ENCODE measurements at places on chromosomes 12 and 14.

- DNase-seq: no peak
Measured at GRCh38 chr14:104307627-104308401, 169.4 kb downstream of the KIF26A start.

DNA sequence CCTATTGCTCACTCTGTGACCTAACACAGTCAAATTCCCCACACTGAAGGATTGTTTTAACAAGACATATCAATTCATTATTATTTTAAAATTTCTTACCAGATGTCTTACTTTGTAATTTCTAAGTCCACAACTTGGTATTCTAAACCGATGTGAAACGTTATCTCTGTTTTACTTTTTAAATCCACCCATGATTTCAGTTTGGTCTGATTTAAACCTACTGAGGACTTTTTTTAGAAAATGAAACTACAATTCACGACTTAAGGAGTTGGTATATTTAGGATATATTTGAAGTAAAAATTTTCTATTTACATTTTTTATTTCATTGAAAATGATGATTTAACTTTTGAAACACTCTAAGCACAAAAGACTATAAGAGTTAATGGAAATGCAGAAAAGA lies 35.1 kb upstream of the GRIP1 start:
- no peak for DNase-seq

- DNase-seq: no peak
Measured at GRCh38 chr12:50488801-50489200, 16.0 kb upstream of the DIP2B start.

DNA sequence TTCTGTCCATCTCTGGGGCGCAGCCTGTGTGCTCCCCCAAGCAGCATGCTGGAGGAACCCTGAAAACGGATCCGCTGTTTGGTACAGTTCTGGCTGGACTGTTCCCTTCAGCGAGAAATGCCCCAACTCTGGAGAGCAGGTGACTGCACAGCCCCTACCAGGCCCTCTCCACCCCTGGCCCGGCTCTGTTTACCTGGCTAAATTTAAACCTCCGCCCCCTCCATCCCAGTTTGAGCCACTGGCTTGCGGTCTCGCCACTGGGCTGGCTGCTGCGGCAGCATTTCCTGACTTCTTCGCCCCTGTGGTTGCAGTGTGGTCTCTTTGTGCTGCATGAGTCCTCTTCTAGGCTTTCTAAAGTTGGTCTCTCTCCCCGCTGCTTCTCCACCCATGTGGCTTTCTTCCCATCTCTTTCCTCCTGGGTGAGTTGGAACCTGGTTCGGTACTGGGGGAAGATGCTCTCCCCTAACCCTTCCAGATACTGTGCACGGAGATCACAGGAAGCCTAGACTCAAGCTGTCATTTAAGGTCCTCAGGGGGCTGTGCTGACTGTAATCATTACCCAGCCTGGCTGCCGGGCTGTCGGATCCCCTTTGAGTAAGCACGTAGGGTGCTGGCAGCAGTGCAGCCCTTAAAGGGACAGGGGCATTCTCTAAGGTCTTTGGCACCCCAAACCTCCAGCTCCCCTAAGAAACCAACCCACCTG lies 60.6 kb downstream of the FBXL14 start:
- DNase-seq: no peak

DNA sequence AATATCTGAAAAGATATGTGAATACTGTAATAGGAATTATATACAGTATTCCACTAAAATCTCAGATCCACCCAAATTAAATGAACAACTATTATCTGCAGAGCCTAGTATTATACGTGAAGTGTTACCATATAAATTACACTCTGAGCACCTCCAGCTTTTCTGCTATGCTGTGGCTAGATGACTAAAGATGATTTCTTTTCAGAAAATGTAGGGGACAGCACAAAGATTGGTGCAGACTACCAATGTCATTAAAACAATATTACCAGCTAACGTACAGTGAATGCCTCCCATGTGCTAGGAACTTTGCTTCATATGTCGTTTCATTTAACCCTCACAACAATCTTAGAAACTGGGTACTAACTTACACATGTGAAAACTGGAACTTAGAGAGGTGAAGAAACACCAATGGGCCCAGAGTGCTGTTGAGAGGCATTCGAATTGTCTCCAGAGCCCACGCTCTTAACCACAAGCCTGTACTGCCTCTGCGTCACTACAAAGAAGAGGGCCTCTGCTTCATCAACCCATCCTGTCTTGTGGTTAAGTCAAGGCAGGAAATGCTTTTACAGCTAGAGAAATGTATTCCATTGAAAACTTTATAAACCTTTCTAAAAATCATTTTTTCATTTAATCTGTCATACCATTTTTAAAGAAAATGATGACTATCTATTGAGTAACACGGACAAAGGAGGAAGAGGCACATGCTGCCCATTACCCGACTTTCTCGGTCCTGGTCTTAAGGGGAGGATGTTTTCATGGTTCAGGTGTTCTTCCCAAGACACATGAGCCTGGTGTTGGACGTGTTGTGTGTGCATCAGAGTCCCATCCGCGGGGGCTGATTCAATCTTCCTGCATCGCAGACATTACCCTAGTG lies 1.3 kb downstream of the GPR65 start:
- DNase-seq: no peak

- no peak for DNase-seq
Measured at GRCh38 chr14:56088941-56089340, 29.3 kb upstream of the PELI2 start.

DNA sequence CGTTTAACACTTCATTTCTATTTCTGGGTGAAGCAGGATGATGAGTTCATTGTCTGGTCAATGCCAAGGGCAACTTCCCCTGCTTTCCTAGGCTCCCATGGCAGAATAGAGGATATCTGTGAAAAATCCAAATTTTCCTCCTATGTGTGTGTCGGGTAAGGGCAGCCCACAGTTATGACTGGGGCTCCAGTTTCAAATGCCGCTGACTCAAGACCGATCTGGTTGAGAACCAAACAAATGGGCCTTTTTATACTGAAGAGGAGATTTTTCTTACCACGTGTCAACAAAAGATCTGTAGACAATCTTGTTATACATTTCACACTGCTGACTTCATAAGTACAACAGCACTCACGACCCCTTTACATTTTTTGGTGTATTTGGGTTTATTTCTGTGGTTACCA lies 120.8 kb downstream of the CHST11 start:
- DNase-seq: no peak

DNA sequence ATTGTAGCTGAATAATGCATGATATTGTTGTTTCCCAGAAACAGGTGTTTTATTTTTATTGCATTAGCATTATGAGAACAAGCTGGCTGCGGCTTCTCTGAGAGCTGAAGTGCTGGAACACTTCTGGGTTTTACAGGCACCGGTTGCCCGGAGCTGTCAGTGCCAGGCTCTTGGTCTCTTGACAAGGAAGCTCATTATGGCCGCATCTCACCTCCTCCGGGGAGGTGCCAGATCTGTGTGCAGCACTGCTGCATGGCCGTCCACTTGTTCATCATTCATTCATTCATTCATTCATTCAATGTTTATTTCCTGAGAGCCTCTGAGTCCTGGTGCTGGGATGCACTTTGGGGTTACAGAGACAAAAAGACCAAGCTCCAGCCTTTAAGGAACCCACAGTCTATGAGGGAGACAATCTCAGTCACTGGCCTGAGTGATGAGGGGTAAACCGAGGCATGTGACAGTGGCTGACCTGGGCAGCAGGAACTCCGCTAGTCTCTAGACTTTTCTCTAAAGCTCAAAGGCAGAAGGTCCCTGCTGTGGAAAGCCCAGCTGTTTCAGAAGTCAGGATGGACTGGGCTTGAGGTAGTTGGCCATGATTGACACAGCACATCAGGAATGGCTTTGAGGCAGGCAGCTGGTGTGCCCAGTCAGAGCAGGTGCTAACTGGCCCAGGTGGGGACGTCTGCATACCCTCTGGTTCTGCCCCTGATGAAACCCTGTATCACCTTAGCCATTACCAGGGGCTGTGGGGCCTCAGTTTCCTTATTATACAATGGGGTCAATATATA lies 181.0 kb downstream of the ADGRD1 start:
- no peak for DNase-seq

GRCh38 chr14:89614009-89614691 lies 197.1 kb upstream of the FOXN3 start:
- no peak for DNase-seq

DNA sequence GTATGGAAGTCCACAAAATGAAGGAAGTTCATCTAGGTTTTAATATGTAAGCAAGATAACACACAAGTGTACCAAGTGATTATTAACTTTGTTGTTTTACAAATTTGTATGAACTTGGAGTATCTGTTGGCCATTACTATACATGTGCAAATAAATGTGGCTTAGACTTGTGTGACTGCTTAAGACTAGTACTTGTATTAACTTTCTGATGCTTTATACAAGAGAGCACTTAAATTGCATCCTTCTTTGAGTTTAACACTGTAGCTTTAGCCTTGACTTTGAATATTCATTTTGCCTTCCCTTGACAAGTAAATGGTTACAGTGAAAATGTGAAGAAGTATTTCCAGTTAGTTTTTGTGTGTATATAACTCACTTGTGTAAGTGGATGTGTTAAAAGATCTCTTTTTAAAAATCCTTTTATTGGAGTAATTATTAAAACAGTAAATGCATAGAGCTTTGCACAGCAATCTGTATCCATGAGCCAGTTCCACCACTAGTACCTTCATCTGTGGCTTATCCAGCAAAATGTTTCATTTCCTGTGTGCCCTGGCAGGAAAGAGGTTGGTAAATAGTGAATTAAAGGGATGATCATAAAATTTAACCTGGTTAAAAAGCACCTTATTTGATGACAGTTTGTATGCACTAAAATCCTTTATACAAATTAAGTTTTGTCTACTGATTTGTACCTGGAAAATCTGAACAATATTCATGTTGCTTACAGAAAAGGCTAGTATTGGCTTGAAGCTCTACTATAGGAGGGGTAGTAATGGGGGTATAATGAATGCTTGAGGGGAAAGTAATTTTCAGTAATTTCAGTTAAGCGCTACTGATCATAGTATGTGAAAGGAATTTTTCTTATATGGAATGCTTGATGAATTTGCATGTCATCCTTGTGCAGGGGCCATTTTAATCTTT lies 8.0 kb downstream of the PNN start:
- DNase-seq: no peak

DNA sequence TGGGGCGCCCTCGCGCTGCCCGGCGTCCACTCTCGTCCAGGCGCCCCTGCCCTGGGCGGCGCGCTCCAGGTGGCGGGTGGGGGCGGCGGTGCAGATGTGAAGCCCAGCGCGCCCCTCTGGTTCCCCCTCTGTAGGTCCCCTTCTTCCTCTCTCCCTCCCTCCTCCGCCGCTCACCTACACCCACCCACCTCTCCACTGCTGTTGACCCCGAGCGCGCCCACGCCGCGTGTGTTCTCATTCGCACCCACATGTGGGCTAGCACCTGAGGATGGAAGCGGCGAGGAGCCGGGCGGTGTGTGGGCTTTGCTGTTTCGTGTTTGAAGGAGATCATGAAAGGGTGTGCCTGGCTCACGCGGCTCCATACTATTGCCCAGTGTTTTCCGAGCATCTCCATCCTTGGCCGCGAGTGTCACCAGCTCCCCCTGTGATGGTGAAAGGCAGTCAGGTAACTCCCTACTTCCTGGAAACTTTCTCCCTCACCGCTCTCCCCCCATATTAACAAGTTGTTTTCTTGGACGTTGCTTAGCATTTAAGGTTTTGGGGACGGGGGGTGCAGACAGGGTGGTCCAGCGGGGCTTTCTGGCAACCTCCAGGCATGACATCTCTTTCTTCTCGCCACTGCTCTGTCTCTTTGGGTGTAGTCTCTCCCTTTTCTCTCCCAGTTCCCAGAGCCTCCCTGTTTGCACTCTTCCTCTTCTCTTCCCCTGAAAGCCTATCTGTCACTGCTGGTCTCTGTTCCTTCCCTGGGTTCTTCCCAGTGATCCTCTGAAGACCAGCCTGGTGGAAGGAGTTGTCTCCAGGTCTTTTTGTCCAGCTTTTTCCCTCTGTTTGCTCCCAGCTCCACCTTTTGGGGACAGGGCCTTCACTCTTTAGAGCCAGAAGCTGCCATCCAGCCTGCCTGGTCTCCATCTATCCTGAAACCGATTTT lies 1.6 kb downstream of the CACNA1C start:
- DNase-seq: no peak

DNA sequence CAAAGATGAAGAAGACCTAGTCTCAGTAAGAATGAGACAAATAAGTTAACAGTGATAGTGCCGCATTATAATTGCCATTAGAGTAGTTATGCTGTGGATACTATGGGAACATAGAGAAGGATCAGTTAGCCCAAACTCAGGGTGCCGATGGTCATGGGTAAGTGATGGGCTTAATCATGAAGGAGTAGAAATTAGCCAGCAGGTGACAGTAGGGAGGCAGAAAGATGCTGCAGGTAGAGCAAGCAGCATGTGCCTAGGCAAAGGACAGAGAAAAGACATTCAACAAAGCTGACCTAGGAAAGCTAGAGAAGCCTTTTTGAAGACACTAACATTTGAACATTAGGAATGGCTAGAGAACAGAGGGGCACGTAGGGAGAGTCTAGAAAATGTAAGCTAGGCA lies 30.6 kb upstream of the PTPRQ start:
- no peak for DNase-seq

GRCh38 chr14:77225254-77225653 lies 43.7 kb downstream of the TMEM63C start:
- no peak for DNase-seq

DNA sequence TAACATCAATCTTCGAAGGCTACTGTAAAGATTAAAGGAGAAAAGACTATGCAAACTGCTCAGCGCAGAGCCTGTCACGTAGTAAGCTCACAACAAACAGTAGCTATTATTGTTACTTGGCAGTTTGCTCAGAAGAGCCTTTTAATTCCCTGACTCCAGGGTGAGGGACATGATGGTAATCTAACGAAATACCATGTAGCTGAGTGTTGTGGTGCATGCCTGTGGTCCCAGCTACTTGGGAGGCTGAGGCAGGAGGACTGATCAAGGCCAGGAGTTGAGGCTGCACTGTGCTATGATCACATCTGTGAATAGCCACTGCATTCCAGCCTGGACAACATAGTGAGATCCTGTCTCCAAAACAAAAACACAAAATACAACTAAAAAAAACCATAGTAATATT lies 22.8 kb downstream of the HEBP1 start:
- DNase-seq: no peak

DNA sequence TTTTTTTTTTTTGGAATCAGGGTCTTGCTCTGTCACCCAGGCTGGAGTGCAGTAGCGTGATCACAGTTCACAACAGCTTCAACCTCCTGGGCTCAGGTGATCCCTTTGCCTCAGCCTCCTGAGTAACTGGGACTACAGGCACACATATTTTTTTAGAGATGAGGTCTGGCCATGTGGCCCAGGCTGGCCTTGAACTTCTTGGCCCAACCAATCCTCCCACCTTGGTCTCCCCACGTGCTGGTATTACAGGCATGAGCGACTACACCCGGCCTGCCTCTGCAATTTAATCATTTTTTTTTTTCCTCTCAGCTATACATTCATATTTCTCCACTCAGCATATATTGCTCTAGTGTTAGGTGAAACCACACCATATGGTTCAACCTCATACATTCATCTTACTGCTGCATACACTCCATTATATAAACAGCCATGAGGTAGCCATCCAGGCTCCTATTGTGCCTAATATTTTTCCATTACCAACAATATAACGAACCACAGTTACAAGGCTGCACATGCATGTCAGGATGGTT lies 7.1 kb downstream of the STX2 start:
- DNase-seq: no peak

Data from NCI-H446 (cell line).